Fibroblast of lung (primary cell): ENCODE measurements at places on chromosomes 13 and 19. TPM values are rescaled to one million over a fixed set of nuclear protein-coding genes. Genes with fewer than 3 reads are reported as not detected.

ZNF497 gene
- total RNA-seq: 1.5 and 2.5 TPM in 2 replicates

ACP5 gene
- total RNA-seq: 1.2 and 2.6 TPM in 2 replicates

HS6ST3 gene
- total RNA-seq: not detected in 2 replicates

CLASRP gene
- 12.1 and 15.7 TPM in 2 replicates for total RNA-seq

ELSPBP1 gene
- total RNA-seq: not detected in 2 replicates

SIGLEC14 gene
- not detected in 2 replicates for total RNA-seq

CFAP97D2 gene
- total RNA-seq: not detected in 2 replicates

PSG5 gene
- 2.1 and 14.2 TPM in 2 replicates for total RNA-seq

AMH gene
- 0.26 and 0.33 TPM in 2 replicates for total RNA-seq

CEACAM1 gene
- total RNA-seq: not detected in 2 replicates

CYP2A7 gene
- total RNA-seq: not detected in 2 replicates

NLRP4 gene
- total RNA-seq: not detected in 2 replicates

C19orf67 gene
- total RNA-seq: not detected in 2 replicates

SWSAP1 gene
- 0.50 and 0.51 TPM in 2 replicates for total RNA-seq

LRRC4B gene
- total RNA-seq: 0.17 and 0.26 TPM in 2 replicates

GPR12 gene
- not detected in 2 replicates for total RNA-seq

BEST2 gene
- total RNA-seq: not detected in 2 replicates

FREM2 gene
- total RNA-seq: under 0.01 TPM in 1 of 2 replicates, not detected in the other

NPAS1 gene
- total RNA-seq: 0.26 and 0.33 TPM in 2 replicates

BICRA gene
- 3.3 and 3.8 TPM in 2 replicates for total RNA-seq

MAB21L1 gene
- total RNA-seq: 0.77 and 2.0 TPM in 2 replicates

NR2F6 gene
- total RNA-seq: 37.0 and 42.4 TPM in 2 replicates

MED26 gene
- 3.3 and 4.5 TPM in 2 replicates for total RNA-seq

ZNF585A gene
- 5.1 and 9.9 TPM in 2 replicates for total RNA-seq

RSPH6A gene
- total RNA-seq: 0.17 TPM in 1 of 2 replicates, not detected in the other

ZNF525 gene
- total RNA-seq: 6.8 and 7.4 TPM in 2 replicates

ZNF221 gene
- total RNA-seq: 8.5 and 15.2 TPM in 2 replicates

TDRD12 gene
- under 0.01 and 0.17 TPM in 2 replicates for total RNA-seq

CCL25 gene
- total RNA-seq: not detected in 2 replicates

CEACAM3 gene
- total RNA-seq: not detected in 2 replicates

CDC42EP5 gene
- total RNA-seq: 14.7 and 15.9 TPM in 2 replicates

PBX4 gene
- 1.5 and 1.7 TPM in 2 replicates for total RNA-seq

NAPSA gene
- total RNA-seq: under 0.01 and 0.17 TPM in 2 replicates

USP12 gene
- total RNA-seq: 23.6 and 36.3 TPM in 2 replicates

DLL3 gene
- under 0.01 TPM in 2 replicates for total RNA-seq

SBSN gene
- total RNA-seq: 4.1 and 9.0 TPM in 2 replicates

MEIS3 gene
- 40.3 and 57.8 TPM in 2 replicates for total RNA-seq
